ENCODE measurements at places on chromosomes 2 and 18.

GRCh38 chr18:62572456-62572855, 49.6 kb downstream of the ZCCHC2 start:
- DNase-seq = no peak

DNA sequence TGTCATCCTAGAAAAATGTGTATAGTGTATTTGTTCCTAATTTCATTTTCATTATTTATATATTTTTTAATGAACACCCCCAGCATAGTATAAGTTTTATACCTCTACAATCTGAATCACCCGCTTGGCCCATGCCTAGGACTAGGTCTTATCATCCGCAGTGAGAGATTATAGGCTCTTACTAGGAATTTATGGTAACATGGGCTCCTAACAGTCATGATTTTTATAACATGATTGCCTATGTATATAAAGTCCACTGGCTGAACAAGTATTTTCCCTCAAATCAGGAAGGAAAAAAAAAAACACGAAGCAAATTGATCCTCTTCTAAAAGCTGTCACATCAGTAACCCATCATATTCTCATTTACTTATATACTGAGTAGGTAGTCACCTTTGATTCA, 666.1 kb upstream of the NRXN1 start:
- no peak for DNase-seq

- DNase-seq = no peak
Observed at GRCh38 chr2:196086517-196087368, 18.1 kb upstream of the DNAH7 start.

DNA sequence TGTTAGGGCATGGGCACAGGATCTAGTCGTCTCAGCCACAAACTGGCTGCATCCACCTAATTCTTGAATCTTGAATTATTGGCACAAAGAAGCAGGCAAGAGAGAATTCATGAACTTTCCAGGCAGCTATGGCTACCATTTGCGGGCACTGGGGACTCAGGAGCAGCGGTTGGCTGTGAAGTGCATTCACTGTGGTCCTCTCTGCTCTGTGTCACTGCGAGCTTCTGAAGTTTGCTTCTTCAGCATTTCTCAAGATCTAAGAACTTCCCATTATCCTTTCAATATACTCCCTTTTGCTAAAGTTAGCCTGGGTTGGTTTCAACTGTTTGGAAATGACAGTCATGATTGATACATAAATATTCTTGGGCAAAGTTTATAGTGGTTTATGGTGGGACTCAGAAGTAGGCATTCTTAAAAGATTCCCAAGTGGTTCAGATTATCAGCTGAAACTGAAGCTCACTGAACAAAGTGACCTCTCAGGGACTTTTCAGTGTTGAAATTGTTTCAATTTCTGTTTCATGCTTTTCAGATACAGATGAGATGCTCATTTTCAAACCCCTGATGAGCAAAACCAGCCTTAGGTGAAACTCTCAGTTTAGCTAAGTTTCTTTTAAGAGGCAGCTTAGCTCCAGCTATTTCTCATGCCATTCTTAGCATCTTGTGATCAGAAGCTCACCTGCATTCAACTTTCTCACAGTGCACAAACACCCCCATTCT, 1258.3 kb upstream of the GYPC start:
- no peak for DNase-seq

All from AG04449 (cell line).